ENCODE measurements at places on chromosomes 4 and X.

GRCh38 chrX:42857766-42858165 is 79.8 kb upstream of the PPP1R2C start:
- DNase-seq, result no peak

DNA sequence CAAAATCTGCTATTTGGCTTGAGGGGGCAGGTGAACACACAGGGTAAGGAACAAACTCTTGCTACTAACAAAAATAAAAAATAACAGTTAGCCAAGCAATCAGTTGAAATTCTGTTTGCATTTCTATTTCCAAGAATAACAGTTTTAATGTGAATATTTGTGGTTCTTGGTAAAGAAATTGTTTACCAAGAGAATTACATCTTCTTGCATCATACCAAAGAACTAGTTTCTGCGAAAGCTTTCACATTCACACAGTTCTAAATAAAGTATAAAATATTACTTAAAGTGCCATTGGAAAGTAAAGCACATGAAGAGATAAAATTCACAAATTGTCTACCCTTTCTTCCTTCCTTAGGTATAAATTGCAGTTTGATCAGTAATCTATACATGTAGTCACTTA is 54.4 kb downstream of the KLHL4 start:
- no peak for DNase-seq

DNA sequence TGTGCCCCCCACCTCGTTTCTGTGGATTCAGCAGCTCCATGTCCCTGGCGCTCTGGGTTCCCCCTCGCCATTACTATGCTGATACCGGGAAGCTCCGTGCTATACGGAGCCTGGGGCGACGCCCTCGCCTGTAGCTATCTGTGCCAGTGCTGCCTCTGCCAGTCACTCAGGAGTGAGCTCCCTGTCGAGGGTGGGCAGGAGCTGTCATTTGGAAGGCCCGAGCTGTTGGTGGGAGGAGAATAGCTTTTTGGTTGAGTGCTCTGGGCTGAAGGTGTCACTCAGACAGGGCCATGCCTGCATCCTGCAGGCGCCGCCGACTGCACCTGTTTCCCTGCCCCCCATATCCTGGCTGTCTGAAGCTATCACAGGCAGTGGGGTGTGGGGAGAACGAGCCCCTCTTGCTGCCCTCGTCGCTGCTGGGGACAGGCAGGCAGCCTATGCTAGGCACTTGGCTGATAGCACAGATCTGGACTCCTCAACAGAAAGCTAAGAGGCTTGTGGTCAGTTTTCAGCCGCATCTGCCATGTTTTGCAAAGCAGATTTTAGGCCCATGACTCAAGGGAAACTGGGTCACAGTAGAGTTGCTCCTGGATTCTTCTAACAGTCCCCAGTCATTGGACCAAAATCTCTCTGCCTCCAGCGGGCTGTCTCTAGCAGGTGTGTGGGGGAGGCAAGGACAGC is 31.8 kb downstream of the CPLX1 start:
- no peak for DNase-seq

- no peak for DNase-seq
These were observed 133.1 kb upstream of the VCX start for GRCh38 chrX:7709845-7710244.

DNA sequence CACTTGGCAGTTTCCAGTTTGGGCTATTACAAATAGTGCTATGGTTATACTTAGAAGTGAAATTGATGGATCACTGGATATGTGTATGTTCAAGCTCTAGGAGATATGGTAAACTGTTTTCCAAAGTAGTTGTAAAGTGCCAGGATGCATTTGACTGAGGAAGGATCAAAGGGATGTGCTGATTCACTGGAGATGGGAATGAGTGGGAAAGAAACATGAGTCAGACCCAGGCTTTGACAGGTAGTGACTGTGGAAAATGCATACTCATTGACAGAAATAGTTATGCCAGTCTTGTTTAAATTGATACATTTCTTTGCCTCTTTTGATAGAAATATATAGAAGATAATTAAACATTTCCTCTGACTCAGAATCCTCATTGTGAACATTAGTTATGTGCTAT is 77.9 kb downstream of the CEP135 start:
- no peak for DNase-seq

- DNase-seq, result no peak
These were observed 158.2 kb upstream of the NOCT start for GRCh38 chr4:138857416-138857815.

DNA sequence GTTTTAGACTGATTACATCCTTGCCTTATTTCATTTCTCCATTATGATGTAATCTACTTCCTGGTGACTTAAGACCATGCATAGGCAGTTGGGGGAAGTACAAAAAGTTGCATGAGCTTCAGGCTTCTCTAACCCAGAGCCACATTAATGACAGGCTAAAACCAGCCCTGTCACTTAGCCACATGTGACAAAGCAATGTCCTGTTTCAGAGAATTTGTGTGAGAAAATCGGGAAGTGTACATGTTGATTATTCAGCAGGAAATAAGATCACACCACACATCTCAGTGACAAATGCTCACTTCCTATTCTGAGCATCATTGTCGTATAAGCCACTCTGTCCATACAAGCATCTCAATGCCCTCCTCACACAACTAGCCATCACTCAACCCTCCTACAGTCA is 98.5 kb upstream of the MAGEB16 start:
- no peak for DNase-seq

DNA sequence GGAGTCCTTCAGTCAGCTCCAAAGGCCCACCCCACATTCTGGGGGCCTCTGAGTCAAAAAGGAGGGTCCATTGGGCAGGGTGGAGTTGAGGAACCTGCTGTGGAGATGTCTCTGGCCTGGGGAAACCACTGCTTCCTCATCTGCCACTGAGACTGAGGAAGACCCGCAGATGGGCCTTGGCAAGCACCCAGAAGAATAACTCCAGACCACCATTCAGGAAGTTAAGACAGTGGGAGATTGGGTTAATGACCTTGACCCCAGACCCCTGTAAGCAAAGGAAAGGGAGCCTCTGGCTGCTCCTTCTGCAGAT is 8.1 kb upstream of the HSD17B10 start:
- DNase-seq, result no peak

GRCh38 chr4:156303708-156304107 is 350.0 kb upstream of the CTSO start:
- no peak for DNase-seq

DNA sequence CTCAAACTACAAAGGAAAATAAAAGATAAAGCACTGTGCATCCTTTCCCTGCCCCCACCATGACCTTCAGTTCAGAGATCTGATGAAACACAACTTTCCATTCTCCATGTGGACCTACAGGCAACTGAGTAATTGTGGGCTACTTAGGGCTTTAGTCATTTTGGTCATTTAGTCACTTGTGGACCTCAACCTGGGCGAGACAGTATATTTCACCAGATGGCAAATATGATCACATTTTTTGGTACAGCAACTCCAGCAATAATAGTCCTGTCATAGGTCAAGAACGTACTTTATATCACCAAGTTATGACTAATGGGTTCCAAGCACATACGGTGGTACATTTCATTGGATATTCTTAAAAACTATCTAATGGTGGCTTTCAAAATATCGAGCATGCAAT is 141.2 kb downstream of the PDGFC start:
- DNase-seq, result peak; percentile 39

DNA sequence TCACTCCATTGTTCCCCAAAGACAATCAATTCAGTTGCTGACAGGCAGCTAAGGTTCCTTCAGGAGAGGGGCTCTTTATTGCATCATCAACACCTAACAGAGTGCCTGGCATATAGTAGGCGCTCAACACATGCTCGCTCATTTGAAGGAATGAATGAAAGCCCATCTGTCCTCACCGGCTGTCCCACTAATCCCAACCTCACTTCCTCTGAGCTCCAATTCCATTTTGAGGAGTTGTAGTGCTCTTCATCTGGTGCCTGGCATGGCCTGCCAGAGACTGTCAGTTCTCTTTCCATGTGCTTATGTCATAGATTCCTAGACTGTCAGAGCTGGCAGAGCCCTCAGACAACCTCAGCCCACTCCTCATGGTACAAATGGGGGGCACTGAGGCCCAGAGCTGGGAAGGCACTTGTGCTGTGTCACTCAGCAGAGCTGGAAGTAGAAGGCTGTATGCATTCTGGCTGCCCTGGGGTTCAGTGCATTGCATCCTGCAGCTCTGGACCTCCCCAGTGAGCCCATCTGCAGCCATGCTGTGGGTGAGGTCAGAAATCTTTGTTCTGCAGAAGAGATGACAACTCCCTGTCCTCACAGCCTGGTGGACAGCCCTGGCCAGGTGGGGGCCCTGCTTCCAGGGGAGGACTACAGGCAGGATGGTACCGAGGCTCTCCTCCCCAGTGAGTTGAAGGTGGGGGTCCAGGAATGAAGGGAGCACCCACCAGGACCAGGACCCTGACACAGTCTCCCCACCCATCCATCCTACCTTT is 134.9 kb upstream of the PJA1 start:
- no peak for DNase-seq

DNA sequence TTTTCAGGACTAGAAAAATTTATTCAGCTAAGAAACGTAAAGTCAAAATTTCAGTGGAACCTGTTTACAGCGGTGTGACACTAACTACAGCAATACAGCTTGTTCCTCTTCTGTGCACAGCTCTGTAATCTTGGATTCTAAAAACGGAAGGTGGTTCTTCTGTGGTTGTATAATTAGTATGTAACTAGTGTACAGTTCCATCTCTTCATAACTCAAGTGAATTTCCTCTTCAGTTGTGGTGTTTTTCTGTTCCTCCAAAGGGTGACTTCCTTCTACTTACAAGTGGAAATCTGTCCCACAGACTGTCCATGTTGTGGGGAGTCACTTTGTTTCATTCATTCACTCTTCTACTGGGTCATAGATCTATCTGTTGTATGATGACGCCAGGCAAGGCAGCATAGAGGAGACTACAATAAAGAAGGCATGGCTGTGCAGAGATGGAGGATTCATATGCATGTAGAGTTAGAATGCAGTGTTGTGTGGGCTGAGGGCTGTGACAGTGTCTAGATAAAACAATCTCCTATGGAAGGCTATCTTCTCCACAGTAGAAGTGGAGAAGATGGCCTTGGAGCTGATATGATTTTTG is 5.4 kb downstream of the DAPP1 start:
- DNase-seq, result no peak

DNA sequence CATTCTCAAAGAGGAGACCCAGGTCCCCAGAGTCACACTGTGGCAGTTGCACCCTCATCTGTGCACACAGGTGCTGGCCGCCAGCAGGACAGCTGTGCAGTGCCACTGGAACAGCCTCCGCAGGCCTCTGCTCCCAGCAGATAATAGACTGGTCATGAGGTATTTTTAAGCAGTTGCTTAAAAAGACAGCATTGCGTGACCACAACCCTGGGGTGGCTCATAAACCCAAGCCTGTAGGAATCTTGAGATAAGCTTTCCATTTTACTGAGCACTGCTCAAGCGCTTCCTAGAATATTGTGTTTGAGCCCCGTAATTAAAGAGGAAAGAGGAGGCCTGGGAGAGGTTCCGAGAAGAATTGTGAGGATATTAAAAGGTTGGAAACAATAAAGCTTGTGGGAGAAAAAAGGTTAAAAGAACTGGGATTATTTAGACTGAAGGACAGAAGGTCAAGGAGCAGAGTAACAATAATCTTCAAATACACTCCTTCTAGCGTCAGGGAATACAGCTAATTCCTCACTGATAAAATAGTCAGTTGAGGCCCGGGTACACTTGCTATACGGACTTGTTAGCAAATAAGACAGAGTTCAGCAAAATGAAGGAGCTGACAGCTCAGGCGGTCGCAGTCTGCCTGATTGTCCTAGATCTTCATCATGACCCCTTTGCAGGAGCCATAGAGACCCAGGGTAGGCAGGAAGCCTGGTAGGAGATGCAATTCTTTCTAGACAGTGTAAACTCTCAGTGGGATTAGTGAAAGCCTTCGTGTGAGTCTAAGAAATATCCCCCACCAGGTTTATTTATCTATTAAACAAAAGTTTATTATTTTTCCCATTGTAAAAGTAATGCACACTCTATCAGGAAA is 86.2 kb upstream of the KIT start:
- DNase-seq, result no peak

- DNase-seq, result no peak
These were observed 54.7 kb downstream of the AFF2 start for GRCh38 chrX:148555101-148555500.

DNA sequence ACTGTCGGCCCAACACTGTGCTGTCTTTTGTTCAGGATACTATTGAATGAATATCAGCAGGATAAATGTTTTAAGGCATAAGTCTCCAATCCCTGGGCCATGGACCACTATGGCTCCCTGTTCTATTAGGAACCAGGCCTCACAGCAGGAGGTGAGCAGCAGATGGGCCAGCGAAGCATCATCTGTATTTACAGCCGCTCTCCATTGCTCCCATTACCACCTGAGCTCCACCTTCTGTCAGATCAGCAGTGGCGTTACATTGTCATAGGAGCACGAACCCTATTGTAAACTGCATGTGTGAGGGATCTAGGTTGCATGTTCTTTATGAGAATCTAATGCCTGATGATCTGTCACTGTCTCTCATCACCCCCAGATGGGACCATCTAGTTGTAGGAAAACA is 3.7 kb upstream of the APLN start:
- DNase-seq, result no peak

GRCh38 chr4:15106399-15106798 is 104.1 kb downstream of the CPEB2 start:
- no peak for DNase-seq

- DNase-seq, result no peak
These were observed 68.9 kb downstream of the INPP4B start for GRCh38 chr4:142777045-142777743.

DNA sequence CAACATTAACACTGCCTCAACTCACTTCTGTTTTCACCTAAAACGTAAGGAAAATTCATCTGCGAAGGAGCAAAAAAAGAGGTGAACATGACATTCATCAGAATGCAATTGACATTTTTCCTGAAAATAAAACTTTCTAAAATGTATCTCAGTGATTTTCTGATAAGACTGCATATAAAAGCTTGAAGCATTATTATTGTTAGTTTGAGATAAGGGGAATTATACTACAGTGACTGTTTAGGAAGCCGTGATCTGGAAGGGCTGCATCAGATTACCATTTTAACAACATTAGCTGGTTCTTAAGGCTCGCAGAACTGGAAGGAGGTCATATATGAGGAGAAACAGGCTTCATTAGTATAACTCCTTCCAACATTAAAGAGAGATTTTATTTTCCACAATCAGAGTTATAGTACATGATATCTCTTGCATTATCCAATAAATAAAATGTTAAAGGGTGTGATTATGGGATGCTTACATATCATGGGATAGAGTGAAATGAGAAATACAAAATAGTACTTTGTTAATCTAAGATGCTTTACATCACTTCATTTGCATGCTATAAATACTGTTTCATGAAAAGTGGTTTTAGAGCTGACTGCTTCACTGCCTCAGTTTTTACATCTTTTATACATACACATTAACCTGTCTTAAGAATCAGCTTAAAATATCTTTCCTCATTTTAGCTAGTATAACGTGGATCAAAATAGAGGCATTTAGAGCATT is 1820.1 kb upstream of the TENM3 start:
- no peak for DNase-seq

- no peak for DNase-seq
These were observed 174.4 kb downstream of the TSPAN5 start for GRCh38 chr4:98484031-98484430.

DNA sequence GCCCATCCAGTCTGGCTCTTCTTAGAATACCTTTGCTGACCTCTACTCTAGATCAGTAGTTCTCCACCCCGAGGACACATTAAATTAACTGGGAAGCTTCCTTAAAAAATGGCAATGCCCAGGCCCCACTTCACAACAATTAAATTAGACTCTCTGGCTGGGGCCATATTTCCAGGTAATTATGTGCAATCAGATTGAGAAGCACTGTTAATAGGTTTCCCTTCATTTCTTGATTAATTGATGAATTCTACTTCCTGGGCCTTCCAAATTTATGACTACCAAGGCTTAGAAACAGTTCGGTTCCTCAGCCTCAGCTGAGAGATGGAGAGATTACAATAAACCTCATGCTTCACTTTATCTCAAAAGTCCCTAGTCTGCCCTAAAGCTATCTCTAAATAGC is 71.7 kb upstream of the LIMCH1 start:
- DNase-seq, result no peak

All from fibroblast of skin of scalp (primary cell).